ENCODE measurements at places on chromosomes 12 and 14. TPM values are rescaled to one million over a fixed set of nuclear protein-coding genes. Genes with fewer than 3 reads are reported as not detected.

GRCh38 chr12:64894827-64895475 lies 70.5 kb downstream of the TBC1D30 start:
- DNase-seq: no peak

DNA sequence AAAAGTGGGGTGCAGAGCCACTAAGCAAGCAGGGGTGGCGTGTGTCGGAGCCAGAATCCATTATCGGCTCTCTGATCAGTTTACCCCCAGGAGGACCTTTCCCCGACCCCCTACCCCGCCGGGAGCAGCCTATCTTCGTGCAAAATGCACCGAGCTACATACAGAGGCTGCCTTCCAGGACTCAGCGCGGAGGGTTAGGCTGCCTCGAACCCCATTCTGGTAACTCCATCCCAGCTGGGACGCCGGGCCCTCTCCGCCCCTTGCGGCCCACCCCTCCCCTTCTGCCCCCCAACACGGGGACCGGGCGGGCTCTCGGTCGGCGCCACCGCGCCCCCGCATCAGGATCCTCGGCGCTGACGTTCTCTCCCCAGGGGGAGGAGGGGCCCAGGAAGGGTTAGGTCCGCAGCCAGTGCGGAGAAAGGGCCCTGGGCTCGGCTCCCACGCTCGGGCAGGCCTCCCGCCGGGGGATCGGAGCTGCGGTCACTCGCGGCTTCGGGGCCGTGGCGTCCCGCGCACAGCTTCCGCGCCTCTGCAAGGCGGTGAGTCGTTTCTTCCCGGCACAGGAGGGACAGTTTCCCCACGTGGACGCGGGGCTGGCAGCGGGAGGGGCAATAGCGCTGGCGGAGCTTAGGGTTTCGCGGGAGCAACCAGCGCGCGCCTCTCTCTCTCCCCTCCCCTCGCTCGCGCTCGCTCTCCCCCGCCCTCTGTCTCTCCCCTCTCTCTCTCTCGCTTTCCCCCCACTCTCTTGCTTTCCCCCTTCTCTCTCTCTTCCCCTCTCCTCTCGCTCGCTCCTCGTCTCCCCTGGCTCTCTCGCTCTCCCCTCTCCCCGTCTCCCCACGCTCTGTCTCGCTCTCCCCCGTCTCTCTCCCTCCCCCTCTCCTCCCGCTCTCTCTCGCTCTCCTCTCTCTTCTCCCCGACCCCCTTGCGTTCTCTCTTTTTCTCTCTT lies 12.5 kb upstream of the MAP3K9 start:
- DNase-seq: no peak

GRCh38 chr12:71900091-71900490 lies 38.6 kb upstream of the TPH2 start:
- DNase-seq: no peak

DNA sequence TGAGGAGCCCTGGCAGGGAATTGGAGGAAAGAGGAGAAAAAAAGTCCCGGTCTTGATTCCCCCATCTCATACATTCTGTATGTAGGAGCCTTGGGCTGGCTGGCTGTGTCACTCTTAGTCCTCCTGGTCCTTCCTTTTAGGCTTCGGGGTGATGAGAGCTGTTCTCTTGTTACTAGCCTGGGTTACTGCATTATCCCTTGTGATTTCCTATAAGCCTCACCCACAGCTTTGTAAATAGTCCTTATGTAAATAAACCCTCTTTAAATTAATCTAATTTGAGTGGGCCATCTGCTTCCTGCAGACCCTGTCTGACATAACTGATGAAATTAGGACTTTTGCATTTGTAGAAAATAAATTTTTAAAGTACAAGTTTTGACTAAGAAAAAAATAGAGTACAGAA lies 19.2 kb downstream of the DNM1L start:
- no peak for DNase-seq

DNA sequence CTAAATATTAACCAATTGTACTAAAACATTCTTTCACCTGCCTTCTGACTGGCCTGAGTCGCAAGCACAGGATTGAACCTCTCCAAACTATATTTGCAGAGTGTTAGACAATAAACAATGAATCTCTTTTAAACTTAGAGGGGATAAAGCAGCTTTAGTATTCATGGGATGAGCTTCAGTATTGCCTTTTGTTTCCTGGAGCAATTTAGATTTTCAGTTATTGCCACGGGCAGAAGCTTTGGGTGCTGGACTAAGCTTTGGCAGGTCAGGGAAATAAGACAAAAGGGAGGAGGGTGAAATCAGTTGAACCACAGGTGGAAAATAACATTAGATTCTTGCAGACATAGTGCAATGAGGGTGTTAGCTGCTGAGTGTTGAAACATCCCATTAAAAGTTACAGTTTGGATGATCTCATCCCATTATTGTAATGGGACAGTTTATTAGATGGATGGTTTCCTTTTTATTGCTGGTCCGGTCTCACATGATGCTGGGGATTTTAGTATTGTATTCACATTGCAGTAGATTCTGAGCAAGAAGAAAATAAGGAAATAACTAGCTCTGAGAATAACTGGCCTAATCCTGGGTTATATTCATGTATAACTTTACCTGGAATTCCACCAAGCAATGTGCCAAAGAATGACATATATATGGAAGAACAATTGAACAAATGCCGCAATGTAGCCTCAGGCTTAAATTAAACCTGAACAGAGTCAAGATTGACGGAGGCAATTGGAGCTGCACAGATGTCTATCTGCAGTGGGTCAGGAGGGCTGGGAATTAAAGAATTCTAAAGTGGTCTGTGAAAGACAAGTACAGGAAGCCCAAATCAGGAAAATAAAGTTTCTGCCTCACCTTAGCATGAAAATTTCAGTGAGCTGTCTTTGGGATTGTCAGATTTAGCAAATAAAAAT lies 1092.8 kb upstream of the SEL1L start:
- no peak for DNase-seq

DNA sequence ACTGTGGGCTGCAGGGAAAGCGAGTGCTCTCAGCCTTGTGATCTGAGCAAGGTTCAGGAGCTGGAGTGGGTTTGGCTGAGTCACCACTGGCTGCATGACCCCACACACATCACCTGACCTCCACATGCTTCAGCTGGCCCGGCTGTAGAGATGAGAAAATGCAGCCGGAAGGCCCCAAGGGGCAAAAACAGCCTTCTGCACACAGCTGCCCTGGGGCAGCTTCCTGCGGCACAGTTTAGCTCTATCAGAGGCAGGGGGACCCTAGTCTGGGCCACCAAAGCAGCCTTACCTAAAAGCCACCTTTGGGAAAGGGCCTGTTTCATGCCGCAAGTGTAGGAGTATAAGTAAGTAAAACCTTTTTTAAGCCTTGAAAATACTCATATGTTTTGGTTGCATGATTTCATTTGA lies 123.3 kb downstream of the SSPN start:
- peak; percentile 55 for DNase-seq

DNA sequence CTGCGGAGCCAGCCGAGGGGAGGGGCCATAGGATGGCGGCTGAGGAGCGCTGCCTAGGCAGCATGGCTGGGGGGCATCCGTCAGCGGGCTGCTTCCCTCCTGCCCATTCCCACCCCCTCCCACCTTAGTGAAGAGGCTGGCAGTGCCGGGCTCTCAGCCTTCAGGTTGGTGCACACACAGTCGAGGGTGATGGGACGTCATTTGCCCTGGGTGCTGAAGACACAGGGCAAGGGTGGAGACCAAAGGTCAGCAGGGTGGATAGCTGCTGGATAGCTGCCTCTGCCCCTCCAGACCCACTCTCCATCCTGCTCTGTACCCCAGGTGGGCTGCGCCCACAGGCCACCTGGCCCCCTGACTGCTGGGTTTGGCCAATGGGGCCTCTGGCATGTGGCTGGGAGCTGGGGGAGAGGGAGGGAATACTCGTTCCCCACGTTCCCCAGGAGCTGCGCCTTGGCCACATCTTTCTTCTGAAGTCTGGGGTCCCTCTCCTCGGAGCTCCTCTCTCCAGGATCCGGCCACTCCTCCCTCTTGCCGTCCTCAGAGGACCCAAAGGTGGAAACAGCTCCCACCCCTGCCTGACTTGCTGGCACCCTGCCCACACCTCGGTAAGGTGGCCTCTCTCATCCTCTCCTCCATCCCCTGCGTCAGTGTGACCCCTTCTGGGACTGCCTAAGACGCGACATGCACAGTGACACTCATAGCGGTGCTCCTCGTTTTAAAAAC lies 11.2 kb upstream of the CDC42BPB start:
- DNase-seq: no peak

- no peak for DNase-seq
Measured at GRCh38 chr14:23173031-23173430, 10.4 kb downstream of the SLC7A8 start.

DNA sequence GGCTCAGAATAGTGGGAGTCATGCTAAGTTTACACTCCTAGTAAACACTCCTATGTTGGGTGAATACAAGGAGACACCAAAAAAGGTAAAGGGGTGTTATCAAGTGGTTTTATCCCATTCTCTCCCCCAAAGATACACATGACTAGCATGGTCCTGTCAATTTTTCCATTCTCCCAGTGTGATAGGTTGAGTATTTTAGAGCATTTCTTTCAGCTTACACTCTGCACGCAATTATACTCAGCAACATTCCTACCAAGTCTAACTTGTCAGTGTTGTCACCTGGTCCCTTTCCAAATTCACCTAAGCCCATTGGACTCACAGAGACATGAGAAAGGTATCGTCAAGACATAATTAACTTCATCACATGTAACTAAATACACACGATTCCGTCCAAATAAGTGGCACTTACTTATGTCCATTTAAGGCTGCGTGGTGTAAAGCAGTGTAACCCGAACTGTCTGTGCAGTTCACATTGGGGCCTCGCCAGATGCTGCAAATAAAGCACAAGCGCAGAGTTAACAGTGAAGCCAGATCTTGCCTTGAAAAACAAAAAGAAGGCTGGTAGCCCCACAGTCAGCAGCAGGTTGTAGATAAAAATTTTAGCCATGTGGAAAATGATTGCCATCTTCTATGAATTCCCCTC lies 159.7 kb downstream of the ANKS1B start:
- DNase-seq: no peak

GRCh38 chr12:179131-179884 lies 34.6 kb downstream of the SLC6A12 start:
- no peak for DNase-seq

- DNase-seq: no peak
Measured at GRCh38 chr12:51028126-51028812, 2.1 kb upstream of the SLC11A2 start.

GRCh38 chr12:124006085-124006845 lies 33.2 kb downstream of the ZNF664 start:
- DNase-seq: no peak

- no peak for DNase-seq
Measured at GRCh38 chr12:71683633-71684032, 2.2 kb upstream of the TMEM19 start.

DNA sequence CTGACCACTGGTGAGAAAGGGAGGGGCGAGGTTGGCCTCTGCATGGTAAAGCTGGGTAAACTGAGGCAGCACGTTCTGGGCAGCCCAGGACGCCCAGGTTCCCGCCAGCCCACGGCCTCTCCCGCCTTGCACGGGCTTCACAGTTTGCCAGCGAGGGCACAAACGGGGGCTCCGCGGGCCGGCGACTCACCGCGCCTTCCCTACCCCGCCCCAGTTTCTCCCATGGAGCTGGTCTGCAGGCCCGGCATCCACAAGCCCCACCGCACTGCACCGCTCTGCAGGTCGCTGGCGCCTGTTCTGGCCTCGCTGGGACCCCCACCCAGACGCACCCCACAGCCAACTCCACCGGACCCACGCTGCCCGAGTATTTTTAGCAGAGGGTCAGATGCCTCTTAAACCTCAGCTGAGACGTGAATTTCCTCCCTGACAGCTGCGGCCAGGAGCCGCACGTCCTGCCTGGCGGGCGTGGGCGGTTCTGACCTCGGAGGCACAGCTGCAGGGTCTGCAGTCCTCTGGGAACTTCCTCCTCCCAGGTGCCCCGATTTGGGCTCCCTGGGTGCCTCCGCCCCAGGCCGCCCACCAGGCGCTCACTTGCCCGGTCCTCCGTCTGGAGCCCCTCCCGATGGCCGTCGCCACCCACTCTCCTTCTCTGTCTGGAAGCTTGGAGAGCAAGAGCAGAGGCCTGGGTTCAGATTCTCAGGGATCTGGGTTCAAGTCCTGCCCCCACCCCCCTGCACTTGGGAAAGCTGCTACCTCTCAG lies 29.5 kb upstream of the INF2 start:
- no peak for DNase-seq

- no peak for DNase-seq
Measured at GRCh38 chr12:126704609-126705008, 1562.4 kb upstream of the TMEM132C start.

- no peak for DNase-seq
Measured at GRCh38 chr12:50102131-50102531, 1.7 kb upstream of the GPD1 start.

KRT85 gene
- not detected for total RNA-seq

CD4 gene
- 5.9 TPM for total RNA-seq

RASSF9 gene
- total RNA-seq: 2.9 TPM

CLEC12A gene
- 1.6 TPM for total RNA-seq

AREL1 gene
- 17.0 TPM for total RNA-seq
